Stimulated activated CD4-positive, alpha-beta T cell treated with anti-CD3 and anti-CD28 coated beads, Interleukin-1b, Interleukin-23, amount 100 ng/mL, for 1 hour (primary cell): ENCODE measurements at places on chromosomes 7 and 10.
A peak's percentile ranks its signal among the peaks of the same experiment; 100 is the strongest.

GRCh38 chr7:37728747-37729146 lies 45.2 kb downstream of the GPR141 start:
- DNase-seq: no peak

DNA sequence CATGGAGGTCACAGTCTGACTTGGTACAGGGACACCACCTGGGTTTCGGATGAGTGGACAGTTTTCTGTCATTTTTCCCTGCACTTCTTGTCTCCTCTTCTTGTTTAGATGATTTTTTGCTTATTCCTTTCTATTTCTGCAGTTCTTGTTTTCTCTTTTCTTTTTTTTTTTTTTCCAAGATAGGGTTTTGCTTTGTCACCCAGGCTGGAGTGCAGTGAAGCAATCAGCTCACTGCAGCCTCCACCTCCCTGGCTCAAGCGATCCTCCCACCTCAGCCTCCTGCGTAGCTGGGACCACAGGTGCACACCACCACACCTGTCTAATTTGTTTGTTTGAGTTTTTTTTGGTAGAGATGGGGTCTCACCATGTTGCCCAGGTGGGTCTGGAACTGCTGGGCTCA lies 49.7 kb upstream of the RASGEF1A start:
- DNase-seq: no peak

- DNase-seq: no peak
Observed at GRCh38 chr7:101126651-101127459, at the start of gene SERPINE1. Gene SERPINE1 (plus strand): TSS chr7:101127104. CDS start chr7:101128394, 1,290 bp downstream.

DNA sequence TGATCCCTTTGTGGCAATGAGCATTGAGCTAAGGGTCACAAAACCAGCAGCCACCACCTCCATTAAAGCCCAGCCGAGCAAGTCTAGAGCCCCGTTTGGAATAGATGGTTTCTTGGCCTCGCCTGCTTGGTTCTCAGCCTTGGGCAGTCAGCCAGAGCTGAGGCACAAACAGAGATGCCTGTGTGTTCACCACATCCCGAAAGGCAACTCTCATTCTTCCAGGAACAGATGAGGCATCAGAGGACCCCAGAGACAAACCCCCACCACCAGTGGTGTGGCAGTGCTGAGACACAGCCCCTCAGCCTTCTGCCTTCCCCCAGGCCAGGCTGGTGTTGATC lies 203.3 kb upstream of the ZMIZ1 start:
- no peak for DNase-seq

DNA sequence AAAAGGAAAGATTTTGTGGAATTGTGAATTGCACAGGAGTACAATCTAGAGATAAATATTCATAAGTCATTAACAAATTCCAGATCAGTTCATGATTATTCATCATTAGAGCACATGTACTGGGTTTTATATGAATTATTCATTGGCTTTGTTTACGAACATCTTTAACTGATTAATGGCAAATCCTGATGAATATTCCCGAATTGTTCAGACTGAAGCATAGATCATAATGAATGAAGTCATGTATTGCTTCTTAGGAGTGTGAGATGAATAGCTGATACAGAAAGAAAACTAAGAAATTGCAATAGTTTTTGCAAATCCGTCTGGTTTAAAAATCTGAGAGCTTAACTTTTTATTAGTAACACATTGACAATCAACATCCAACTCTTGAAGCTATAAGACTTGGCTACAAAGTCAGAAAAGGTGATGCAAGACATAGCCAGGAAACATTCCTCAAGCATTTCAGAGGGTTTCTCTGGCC lies 183.6 kb upstream of the DGKB start:
- DNase-seq: no peak

DNA sequence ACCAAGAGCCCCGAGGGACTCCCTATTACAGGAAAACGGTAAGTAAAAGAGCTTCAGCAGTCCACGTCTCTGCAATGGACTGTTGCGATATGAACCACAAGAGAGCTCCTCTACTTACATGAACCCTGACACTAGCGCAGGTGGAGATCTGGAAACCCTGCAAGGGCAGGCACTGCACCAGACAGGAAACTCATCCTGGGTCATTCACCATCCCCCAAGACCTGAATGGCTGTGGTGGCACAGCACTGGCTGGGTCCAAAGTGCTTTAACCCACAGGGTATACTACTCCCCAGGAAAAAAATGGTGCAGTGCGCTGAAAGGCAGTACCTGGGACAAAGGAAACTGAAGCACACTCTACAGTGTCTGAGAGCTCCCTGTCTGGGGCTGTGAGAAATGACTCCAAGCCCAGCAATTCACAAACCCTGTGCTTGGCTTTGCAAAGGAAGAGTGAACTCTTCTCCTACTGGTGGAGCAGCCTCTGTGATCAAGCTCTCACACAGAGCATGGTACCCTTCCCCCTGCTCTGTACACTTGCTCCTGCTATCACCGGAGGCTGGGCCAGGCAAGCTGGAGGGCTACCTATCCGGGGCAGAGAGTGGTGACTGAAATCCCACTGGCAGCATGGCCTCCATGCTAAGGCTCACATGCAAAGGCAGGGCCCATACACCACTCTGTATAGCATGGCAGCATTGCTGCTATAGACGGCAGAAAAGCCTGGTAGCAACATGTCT lies 44.9 kb downstream of the HIBADH start:
- DNase-seq: no peak

DNA sequence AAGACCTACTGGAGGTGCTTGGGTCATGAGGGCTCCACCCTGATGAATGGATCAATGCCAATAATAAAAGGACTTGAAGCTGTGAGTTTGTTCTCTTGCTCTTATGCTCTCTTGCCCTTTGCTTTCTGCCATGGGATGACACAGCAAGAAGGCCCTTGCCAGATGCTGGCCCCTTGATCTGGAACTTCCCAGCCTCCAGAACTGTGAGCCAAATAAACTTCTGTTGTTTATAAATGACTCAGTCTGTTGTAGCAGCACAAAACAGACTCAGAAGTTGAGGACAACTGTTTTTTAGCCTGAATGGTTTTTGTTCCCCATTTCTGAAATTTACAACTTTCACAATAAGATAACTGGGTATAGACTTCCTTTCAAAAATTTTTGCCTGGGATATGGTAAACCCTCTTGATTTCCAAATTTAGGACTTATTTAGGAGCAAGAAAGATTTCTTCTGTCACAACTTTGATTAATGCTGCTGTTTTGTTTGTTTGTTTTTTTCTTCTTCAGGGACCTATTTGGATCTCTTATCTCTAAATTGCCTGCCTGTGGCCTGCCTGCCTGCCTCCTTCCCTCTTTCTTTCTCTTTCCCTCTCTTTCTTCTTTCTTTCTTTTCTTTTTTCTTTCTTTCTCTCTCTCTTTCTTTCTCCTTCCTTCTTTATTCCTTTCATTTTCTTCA lies 12.1 kb downstream of the ENTPD1 start:
- no peak for DNase-seq

DNA sequence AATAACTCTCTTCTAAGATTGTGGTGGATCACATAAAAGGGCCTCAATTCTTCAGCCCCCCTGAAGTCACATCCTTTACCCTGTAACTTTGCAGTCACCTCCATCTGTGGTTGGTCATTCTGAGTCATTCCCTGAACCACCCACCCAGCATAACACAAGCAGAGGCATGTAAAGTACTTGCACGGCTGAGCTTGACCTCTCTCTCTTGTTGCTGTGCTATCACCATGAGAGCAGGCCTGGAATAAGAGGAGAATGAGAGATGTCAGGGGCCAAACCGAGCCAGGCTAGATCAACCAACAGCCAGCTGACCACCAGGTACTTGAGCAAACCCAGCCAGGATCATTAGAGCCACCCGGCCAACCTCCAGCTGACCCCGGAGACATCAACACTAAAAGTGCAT lies 13.5 kb upstream of the STK17A start:
- no peak for DNase-seq

- no peak for DNase-seq
Observed at GRCh38 chr10:28765641-28766040, 88.3 kb downstream of the BAMBI start.

GRCh38 chr7:32535162-32535702 lies 39.9 kb downstream of the AVL9 start:
- DNase-seq: no peak

DNA sequence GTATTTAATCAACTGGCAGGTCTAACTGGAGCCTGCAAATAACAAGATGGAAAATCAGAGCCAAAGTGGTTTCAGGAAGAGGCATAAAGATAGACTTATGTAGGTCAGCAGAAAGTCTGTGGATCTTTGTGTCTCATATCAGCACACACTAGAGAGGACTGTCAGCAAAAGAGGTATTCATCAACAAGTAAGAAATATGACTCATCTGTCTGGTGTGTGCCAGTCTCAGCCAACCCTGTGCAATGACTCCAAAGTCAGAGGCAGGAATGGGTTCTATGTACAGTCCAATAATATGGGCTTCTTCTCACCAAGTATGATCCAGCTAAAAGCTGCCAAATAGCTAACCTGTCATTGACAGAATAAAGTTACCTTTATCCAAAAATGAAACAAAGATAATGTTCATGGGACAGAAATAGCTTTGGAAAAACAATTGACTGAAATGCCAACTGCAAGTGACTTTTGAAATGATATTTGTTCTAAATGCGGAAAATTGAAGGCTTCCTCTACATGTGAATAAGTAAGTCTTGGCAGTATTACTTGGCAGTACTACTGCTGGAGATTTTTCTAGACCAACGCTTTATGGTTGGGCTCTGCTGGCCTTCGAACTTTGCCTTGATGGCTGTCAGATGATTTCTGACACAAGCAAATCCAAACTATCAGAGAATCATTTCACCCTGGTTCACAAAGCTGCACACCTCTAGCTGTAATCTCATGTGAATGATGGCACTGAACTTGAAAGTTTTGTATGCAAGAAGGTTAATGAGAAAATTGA lies 272.3 kb upstream of the SEMA3C start:
- DNase-seq: no peak

DNA sequence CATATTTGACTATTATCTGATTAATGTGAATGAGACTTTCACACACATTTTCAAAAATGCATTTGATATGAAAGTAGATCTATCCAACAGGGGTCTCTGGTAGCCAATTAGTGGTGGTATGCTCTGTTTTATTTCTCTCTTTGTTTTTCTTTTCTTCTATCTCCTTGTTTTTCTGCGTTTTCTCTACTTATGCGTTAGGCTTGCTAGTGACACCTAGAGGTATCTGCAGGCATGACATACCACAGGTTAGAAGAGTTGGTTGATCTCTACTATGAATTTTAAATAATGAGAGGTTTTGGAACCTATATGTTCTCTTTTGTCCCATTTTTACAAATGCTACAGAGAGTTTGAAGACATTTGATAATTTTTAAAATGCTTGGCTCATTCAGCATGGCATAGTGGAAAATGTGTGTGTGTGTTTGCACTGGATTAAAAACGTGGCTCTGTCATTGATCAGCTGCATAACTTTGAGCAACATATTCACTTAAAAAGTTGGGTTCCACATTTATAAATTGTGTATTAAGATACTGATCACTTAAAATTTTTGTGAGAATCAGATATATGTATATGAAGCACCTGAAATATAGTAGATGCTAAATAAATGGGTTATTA lies 28.1 kb upstream of the PLXDC2 start:
- no peak for DNase-seq

- DNase-seq: no peak
Observed at GRCh38 chr10:7872041-7872442, 53.7 kb downstream of the TAF3 start.

DNA sequence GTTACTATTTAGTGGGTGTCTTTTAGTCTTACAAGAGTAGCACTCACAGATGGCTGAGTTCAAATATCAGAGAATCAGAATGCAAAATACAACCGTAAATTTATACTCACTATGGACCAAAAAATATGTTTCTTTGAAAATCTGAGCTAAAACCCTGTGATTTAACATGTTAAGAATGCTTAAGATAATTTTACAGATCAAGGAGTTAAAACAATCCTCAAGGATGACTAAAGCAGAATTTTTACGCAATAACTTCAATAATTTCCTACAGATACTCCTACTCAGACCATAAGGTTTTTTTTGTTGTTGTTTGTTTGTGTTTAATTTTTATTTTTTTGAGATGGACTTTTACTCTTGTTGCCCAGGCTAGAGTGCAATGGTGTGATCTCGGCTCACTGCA lies 47.9 kb upstream of the CCDC6 start:
- DNase-seq: no peak

DNA sequence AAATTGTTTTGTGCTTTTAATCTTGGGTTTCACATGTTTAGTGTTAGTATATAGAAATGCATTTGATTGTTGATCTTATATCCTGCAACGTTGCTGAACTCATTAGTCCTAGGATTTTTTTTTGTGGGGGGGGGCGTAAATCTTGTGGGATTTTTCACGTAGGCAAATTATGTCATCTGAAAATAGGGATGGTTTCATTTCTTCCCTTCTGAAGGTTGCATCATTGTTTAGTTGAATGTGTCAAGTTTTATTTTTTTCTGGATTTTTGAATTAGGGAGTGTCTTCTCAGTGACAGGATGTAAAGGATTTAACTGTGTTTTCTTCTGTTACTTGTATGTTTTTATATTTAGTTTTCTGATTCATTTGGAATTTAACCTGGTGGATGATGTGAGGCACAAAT lies 26.7 kb downstream of the MKLN1 start:
- DNase-seq: no peak

GRCh38 chr7:8418629-8419245 lies 14.7 kb upstream of the NXPH1 start:
- peak; percentile 11 for DNase-seq

- no peak for DNase-seq
Observed at GRCh38 chr7:55514546-55515265, 57.6 kb downstream of the VOPP1 start.

- peak; percentile 37 for DNase-seq
Observed at GRCh38 chr7:139620676-139621344, 97.3 kb downstream of the CLEC2L start.

GRCh38 chr10:31036209-31036608 lies 4.5 kb upstream of the ZNF438 start:
- DNase-seq: no peak

DNA sequence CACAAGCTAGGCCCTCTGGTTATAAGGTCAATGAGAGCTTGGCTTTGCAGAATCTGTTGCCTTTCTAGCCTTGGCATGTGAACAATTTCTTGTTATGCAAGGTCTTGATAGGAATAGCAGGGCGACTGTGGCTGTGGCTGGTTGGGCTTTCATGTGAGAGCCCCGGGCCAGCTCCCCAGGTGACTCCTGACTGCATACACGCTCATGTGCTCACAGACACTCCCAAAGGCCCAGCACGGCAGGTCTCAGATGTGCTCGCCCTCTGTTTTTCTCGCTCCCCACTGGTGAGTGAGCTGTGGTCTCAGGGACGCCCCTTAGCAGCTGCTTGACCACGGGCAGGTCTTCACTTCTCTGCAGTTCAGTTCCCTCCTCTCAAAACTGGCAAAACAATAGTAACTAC lies 37.1 kb upstream of the ZNF32 start:
- DNase-seq: no peak

GRCh38 chr10:71492872-71493271 lies 96.2 kb downstream of the CDH23 start:
- DNase-seq: no peak
